ENCODE measurements at places on chromosomes 12 and 14.
A peak's percentile ranks its signal among the peaks of the same experiment; 100 is the strongest.

GRCh38 chr14:34700622-34701130, 13.7 kb downstream of the CFL2 start:
- no peak for DNase-seq

DNA sequence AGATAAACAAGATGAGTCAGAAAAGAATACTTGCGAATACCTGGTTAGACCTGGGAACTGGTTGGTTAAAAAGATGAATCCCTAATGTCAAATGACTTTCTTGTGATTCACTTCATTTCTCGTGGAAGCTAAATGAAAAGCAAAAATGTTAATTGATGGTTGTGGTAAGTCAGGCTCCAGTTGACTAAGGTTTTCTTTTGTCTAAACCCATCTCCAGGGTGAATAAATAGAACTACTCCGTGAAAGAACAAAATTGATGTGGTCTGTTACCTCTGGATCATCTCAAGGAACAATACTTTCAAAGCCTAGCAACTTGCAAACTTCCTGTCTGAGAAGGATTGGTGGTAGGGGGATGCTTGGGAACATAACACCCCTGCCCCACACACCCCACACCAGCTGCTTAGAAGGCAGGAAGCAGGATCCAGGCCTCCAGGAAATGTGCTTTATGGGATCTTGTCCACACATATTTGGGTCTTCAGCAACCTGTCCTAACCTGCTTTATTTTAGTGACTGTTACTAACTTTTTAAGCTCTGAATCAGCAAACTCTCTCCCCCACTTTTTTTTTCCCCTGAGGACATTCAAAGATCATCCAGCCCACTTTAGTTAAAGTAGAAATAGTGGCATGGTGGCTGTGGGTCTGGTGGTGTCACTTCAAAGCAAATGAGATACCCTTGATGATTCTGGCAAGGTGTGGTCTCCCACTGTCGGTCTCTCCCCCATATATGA, 60.4 kb upstream of the PTHLH start:
- DNase-seq: no peak

- DNase-seq: peak; percentile 88
Observed at GRCh38 chr14:53956427-53957201, at the start of gene BMP4. TSS of gene BMP4 (minus strand) at chr14:53956825. CDS start at chr14:53952222, 4,603 bp downstream.

DNA sequence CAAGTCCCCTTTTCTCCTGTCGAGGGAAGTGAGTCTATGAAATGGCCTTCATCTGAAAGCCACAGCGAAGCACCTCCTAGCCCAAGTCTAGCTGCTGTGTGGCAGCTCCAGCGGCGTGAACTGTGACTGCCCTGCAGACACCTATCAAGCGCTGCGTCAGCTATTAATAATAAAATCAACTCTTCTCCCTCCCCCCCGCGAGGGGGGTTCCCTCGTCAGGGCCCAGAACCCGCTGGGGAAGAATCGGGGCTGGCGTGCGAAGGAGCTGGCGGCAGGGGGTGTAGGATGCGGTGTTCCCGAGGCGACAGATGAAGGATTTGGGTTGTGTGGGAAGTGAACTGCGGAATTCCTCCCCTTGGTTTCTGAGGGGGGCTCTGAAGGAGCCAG, 662 bp upstream of the ATP2A2 start:
- DNase-seq: peak; percentile 36

- no peak for DNase-seq
Observed at GRCh38 chr14:49971156-49972130, 78.6 kb downstream of the ARF6 start.

DNA sequence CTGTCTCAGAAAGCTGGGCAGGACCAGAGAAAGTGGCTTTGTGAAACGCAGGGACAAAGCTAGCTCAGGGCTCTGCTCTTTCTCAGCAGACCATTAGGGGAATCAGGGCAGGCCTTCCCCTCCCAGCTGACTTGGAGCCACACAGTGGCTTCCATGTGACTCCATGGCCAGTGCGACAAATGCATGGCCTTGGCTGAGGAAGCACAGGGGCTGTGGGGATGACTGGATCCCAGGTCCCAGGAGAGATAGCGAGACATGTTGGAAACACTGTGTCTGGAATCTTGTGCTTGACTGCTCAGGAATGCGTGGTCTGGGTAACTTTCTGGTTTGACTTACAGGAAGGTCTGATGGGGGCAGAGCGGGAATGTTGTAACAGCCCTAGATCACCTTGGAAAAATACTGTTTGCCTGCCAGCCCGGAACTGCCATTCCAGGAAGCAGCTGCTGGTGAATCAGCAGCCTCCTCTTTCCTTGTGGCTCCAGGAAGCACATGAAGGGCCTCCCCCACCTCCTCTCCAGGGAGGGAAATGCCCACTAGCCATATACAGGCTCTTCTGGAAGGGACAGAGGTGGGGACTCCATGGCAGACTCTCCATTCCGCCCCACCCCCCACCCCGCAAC, 133.5 kb upstream of the HIF1A start:
- DNase-seq: peak; percentile 89

DNA sequence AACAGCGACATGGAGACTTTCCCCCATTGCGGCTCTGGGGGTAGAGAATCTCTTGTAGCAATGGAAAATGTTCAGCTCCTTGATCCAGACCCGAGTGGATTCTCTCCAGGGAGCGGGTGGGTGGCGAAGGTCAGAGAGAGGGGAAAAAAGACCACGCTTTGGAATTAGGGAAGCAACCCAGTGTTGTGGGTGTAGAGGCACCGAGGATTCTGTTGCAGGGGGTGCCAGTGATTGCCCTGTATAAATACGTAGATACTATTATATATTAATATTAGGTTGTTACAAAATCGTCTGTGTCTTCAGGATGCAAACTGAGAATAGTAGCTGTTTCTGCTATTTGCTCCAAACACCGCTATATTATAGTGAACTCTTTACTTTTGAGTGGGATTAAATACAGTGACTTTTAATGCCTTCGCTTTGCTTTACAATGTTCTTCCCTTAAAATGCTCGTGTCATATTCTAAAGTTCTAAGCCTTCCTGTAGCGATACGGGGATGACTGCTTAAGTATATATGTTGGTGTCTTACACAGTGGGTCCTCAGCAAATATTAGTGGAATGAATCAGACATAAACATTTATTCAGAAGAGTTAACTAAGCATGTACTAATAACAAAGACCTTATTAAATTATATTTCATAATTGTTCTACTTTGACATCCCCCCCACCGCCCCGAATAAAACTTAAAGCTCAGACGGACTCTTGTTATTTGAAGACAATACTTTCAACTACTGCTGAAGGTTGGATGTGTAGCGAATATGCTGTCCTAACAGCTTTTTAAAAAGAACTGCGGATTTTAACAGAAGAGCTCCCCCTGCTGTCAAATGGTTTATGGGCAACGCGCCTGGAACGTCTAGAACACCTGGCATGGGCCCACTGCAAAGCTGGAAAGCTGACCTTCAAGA, 136.4 kb upstream of the KRAS start:
- DNase-seq: peak; percentile 80

GRCh38 chr12:6074427-6074826, 50.0 kb downstream of the VWF start:
- DNase-seq: no peak

- no peak for DNase-seq
Observed at GRCh38 chr12:103778781-103779180, 62.3 kb downstream of the NT5DC3 start.

GRCh38 chr14:55577229-55577628, 2.8 kb upstream of the KTN1 start:
- no peak for DNase-seq

DNA sequence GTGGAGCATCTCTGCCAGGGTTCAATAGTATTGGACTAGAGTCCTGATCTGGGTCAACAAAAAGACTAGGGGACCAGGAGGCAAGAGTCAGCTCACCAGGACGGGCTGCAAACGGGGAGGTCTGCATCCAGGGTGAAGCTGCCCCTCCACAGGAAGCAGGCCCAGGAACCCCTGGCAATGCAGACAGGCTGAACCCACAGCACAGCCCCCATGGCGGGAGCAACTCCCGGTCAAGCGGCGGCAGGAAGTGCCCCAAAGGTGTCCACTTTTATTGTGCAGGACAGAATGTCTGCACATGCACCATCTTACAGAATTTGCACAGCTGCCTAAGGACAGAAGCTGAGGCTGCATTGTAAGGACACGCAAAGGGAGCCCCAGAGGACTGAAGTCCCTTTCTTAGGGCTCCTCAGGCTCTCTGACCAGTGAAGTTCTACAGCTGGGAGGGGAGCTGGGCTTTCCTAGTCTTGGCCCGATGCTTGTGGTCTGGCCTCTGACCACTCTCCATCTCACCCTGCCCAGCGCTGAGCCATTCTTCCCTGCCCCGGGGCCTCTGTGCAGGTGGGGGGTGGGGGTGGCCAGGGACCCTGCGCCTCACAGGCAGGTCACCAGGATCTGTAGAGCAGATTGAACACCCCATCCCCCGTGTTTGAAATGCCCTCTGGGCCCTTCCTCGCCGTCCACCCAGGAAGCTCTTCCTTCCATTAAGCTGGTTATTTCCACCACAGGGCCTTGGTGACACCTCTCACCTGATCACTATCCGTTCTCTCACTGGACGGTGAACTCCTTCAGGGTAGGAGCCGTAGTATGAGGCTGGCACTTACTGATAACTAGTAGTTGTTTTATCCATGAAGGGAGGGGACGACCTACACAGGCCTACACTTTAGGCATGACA, 75.9 kb downstream of the NINJ2 start:
- no peak for DNase-seq

GRCh38 chr12:120628919-120629318, 11.5 kb upstream of the CABP1 start:
- no peak for DNase-seq

DNA sequence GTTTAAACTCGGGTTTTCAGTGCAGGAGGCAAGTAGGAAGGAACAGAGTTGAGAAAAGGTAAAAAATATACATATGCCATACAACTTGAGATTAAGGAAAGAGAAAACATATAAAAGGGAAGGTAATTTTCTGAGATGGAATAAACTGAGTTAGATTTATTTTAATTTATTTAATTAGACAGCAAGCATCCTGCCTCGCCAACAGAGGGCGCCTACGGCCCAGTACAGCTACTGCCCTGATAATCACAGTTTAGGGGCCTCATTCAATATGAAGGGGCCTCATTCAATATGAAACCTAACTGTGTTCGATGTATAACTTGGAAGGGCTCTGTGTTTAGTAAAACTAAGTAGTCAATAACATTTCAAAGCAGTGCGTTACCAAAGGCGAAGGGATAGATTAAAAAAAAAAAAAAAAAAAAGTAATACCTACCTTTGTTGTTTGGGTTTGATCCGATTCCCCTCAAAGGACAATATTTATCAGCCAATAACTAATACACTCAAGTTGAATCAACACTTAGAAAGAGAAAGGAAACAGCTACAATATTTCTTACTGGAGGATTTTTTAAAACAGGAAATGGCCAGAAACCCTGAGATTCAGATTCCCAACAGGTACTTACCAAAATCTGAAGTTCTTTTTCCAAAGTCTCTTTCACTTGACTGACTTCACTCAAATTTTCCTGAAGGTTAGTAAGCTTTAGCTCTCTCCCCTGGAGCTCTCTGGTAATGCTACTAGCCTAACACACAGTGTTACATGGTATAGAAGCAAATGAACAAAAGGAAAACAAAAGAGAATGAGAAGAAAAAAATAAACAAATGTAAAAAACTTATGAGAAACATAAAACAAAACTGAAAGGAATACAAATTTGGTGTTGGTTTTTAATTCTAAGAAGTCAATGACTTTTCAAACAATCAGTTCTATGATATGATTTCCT, 70.0 kb upstream of the VPS33A start:
- DNase-seq: no peak

DNA sequence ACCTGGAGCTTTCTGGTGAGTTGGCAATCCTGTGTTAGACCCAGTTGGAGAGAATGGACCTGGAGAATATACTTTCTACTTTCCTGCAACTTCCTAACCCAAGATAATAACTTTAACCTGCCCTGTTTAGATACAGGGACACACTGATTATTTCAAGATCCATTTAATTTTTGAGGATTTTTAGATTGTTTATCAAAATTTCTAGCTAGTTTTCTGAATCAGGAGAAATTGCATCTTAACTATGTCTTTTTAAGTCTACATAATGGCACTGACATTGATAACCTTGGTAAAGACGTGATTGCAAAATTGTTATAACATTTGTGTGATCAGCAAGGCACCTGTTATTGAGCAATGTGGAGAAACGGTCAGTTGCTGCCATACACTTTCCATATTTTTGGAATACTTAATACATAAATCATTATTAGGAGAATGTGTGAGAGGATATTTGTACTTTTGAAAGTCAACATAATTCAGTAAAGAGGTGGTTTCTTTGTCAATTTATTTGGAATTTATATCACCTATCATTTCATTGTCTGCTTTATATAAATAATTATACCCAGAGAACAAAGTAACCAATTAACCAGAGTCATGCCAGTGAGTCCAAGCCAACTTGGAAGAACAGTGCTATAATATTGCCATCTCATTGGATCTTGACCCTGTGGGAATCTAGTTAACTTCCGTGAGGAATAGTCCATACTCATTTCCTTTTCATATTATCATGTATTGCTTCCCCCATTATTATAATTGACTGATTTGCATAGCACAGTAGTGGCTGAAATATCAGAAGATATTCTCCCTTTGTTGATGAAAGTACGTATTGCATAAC, 28.4 kb downstream of the NFYB start:
- DNase-seq: no peak

DNA sequence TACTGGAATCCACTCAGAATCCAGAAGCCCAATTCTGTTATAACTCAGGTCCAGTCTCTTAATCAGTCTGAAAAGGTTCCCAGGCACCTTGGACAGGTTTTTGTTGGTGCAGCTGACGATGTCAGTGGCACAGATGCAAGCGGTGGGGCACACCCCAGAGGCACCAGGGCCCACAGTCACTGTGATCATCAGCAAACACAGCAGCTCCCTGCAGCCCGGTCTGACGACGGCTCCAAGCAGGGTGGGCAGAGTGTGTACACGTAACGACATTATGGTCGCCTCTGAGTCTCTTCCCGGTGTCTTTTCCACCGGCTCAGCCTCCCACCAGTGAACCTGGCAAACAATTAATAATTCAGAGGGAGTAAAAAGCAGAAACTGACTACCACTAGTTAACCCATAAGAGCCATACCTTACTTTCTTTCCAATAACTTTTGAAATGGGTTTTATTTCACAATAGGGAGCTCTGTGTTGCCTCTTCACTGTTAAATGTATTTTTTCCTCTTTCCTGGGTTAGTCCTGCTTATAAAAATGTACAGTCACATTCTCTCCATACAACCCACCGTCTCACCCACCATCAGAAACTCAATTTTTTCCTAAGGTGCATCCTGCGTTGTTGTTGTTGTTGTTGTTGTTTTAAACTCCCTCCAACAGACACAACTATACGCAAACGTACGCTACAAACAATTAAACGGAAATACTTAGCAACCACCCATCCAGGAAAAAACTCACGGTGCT, 521 bp upstream of the PCED1B start:
- peak; percentile 82 for DNase-seq

GRCh38 chr12:34287437-34287836, 265.1 kb downstream of the ALG10 start:
- no peak for DNase-seq

- no peak for DNase-seq
Observed at GRCh38 chr12:47636908-47637780, 68.7 kb downstream of the RPAP3 start.

DNA sequence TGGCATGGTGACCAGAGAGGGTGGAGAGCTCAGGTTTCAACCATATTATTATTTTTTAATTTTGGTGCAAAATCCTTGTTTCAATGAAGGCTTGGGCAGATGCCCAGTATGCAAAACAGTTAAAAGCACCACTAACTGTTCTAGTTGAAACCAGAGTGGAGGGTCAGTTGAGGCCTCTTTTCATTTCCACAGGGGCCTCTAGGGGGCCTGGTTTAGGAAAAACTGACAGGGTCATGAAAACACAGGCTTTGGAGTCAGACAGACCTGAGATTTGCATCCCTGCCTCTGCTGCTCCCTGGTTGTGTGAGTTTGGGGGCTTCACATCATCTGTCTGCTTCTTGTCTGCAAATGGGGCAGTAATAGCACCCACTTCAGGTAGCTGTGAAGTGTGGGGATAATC, 3.3 kb upstream of the RPH3A start:
- DNase-seq: no peak

All from tibial artery (tissue), 4 donors.